ENCODE measurements at places on chromosomes 2 and 18.

DNA sequence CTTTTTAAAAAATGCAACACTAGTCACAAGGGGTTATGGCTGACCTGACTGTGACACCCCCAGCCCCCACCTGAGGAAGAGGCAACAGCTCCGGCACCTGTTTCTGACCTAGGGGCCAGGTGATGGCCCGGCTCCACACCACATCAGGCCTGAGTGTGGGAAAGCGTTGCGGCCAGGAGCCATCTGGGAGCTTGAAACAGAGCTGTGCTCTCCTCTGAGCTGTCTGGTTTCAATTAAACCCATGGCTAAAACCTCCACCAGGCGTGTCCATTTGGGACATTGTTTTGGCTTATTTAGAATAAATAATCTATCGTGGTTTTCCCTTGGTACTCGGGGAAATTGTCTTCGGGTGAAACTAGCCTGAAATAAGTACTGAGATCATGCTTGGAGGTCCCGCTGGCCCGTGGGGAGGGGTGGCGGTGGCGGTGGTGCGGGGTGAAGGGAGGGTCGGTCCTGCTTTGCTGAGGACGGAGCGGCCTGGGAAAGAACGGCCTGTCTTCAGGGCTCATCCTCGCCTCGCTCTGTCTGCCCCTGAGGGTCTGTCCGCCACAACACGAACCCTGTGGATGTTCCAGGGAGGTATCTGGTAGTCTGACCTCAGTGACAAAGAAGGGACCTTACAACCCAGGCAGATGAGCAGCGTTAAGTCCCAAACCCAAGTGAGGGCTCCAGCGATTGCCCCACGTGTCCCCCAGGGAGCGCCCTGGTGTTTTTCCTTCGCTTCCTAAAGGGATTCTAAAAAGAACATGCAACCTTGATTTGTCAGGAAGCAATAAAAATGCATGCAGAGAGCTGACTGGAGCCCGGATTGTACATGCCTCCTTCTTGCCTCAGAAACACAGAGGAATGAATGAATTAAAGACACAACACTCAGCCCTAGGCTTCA, 58.7 kb downstream of the IL1RL2 start:
- no peak for DNase-seq

- no peak for DNase-seq
Measured at GRCh38 chr2:141590620-141591019, 540.2 kb downstream of the LRP1B start.

GRCh38 chr2:181904022-181904632, 12.6 kb downstream of the ITPRID2 start:
- peak; percentile 69 for DNase-seq

- no peak for DNase-seq
Measured at GRCh38 chr2:52995424-52995823, 772.2 kb upstream of the CHAC2 start.

DNA sequence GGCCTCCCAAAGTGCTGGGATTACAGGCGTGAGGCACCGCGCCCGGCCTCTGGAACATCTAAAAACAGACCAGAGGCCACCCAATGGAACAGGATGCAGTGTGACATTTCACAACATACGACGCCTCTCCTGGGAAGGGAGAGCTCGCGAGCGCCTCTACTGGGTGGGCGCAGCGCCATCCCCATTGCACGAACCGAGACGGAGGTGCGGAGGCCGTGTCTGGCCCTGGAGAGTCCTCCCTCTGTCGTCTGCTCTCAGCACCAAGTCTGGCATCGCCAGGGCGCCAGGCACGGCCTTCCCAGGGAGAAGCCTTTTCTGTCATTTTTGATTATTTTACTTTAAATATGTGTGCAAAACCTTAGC, 9.4 kb upstream of the GBX2 start:
- no peak for DNase-seq

- DNase-seq: no peak
Measured at GRCh38 chr2:62204998-62205496, 9.1 kb downstream of the B3GNT2 start.

- DNase-seq: no peak
Measured at GRCh38 chr2:50402654-50402960, 629.3 kb downstream of the NRXN1 start.

DNA sequence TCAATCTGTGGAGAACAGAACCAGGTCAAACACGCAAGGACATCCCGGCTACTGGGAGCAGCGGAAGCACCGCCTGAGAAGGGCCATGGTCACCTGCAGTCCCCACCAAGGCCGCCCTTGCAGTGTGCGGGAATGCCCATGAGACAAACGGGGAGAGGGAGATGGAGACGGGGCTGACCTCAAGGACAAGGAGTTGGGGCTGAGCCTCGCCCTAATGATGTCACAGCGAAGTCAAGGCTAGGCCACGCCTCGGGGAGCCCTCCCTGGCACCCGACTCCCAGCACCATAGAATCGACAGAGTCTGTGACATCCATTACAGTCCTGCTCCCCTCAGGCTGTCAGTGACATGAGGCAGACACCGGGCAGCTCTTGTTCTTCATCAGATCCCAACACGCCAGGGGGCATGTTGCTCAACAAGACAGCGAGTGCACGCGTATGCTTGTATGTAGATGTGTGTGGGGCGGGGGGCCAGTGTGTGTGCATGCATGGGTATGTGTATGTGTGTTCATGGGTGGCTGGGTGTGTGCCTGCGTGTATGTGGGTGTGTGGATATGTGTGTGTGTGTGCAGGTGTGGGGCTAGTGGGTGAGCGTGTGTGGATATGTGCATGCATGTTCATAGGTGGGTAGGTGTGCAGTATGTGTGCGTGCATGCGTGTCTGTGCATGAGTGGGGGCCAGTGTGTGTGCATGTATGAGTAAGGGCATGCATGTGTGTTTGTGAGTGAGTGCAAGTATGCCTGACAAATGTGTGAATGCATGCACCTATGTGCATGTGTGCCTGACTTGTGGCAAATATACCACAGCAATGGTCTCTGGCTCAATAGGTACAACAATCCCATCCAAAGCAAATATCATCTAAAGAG, 57.0 kb downstream of the ANKMY1 start:
- DNase-seq: no peak

- no peak for DNase-seq
Measured at GRCh38 chr18:27627927-27628326, 442.8 kb upstream of the CHST9 start.

Data from left kidney (tissue), 8 donors.